ENCODE measurements at places on chromosomes 16 and 17.

GRCh38 chr16:84532291-84532724 is 27.8 kb upstream of the MEAK7 start:
- no peaks in the 10 kb centered on the region for H3K27me3 ChIP-seq
- no peak overlapping the region for H3K4me3 ChIP-seq
- no peaks in the 10 kb centered on the region for H3K36me3 ChIP-seq
- H3K4me1 ChIP-seq = no peaks in the 10 kb centered on the region

- H3K4me3 ChIP-seq = peak within 1 kb of the TSS; percentile 75
- no peak within 1 kb of the TSS for H3K27ac ChIP-seq
- H3K36me3 ChIP-seq = no peaks in the 10 kb centered on the region
- H3K27me3 ChIP-seq = peaks cover 68% of the 10 kb centered on the region
Observed at GRCh38 chr17:35795007-35795870, at the start of gene MMP28. MMP28 (minus strand) TSS chr17:35795641; CDS start chr17:35795377, 264 bp downstream.

- no peak for DNase-seq
- peaks cover 43% of the 10 kb centered on the region for H3K27me3 ChIP-seq
- H3K27ac ChIP-seq = no peak overlapping the region
- no peak overlapping the region for H3K4me3 ChIP-seq
- no peaks in the 10 kb centered on the region for H3K4me1 ChIP-seq
Observed at GRCh38 chr16:27811881-27812280, 251.6 kb downstream of the GSG1L start.

GRCh38 chr16:49410226-49410625 is 36.6 kb downstream of the C16orf78 start:
- DNase-seq = no peak
- peak overlapping the region; percentile 22 for H3K27ac ChIP-seq
- peaks cover 9% of the 10 kb centered on the region for H3K27me3 ChIP-seq
- no peaks in the 10 kb centered on the region for H3K4me1 ChIP-seq

- no peak overlapping the region for H3K27ac ChIP-seq
- H3K4me3 ChIP-seq = no peak overlapping the region
- no peaks in the 10 kb centered on the region for H3K4me1 ChIP-seq
- DNase-seq = no peak
- peaks cover 8% of the 10 kb centered on the region for H3K27me3 ChIP-seq
- H3K36me3 ChIP-seq = no peaks in the 10 kb centered on the region
Observed at GRCh38 chr16:83606486-83607030, 201.2 kb upstream of the HSBP1 start.

- peaks cover 51% of the 10 kb centered on the region for H3K27me3 ChIP-seq
- H3K27ac ChIP-seq = no peak overlapping the region
- peaks cover 1% of the 10 kb centered on the region for H3K36me3 ChIP-seq
- H3K4me1 ChIP-seq = no peaks in the 10 kb centered on the region
- DNase-seq = no peak
Observed at GRCh38 chr16:53031323-53031942, 21.3 kb downstream of the CHD9NB start.

DNA sequence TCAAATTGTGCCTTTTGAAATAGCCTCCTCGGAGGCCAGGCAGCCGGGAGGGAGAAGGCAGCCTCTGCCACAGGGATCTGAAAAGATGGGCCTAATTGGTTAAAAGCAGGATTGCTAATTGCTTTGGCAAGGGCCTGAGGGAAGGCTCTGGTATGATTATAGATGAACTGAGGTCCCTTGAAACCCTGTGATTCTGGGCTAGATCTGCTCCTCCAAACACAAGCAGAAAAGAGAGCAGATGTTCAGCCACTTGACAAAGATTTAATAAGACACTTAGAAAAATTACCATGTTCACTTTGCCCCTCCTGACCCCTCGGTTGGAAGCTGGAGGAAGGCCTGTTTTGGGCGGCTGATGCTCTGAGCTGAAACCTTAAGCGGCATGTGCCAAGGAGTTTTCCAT is 209.5 kb upstream of the MPHOSPH6 start:
- no peaks in the 10 kb centered on the region for H3K27me3 ChIP-seq
- H3K4me3 ChIP-seq = no peak overlapping the region
- no peaks in the 10 kb centered on the region for H3K36me3 ChIP-seq
- no peak overlapping the region for H3K27ac ChIP-seq
- H3K4me1 ChIP-seq = no peaks in the 10 kb centered on the region

GRCh38 chr17:49061524-49061943 is 64.3 kb downstream of the IGF2BP1 start:
- no peaks in the 10 kb centered on the region for H3K36me3 ChIP-seq
- H3K4me3 ChIP-seq = no peak overlapping the region
- no peak for DNase-seq
- no peak overlapping the region for H3K27ac ChIP-seq
- peaks cover 18% of the 10 kb centered on the region for H3K27me3 ChIP-seq

GRCh38 chr16:75318737-75319136 is 67.3 kb upstream of the BCAR1 start:
- DNase-seq = no peak
- no peaks in the 10 kb centered on the region for H3K27me3 ChIP-seq
- H3K36me3 ChIP-seq = no peaks in the 10 kb centered on the region

GRCh38 chr17:45170931-45171337 is 9.3 kb downstream of the HEXIM2 start:
- DNase-seq = no peak
- peak overlapping the region; percentile 54 for H3K4me3 ChIP-seq
- H3K27ac ChIP-seq = peak overlapping the region; percentile 29
- H3K4me1 ChIP-seq = peaks cover 20% of the 10 kb centered on the region
- H3K27me3 ChIP-seq = no peaks in the 10 kb centered on the region

- peak; percentile 77 for DNase-seq
- H3K27ac ChIP-seq = peak overlapping the region; percentile 93
- peak overlapping the region; percentile 98 for H3K4me3 ChIP-seq
- peaks cover 51% of the 10 kb centered on the region for H3K4me1 ChIP-seq
- peaks cover 47% of the 10 kb centered on the region for H3K36me3 ChIP-seq
- H3K27me3 ChIP-seq = no peaks in the 10 kb centered on the region
Observed at GRCh38 chr17:50866950-50867362, 802 bp upstream of the TOB1 start.

GRCh38 chr17:60049936-60050335 is 28.8 kb downstream of the HEATR6 start:
- no peaks in the 10 kb centered on the region for H3K27me3 ChIP-seq
- no peak for DNase-seq
- no peaks in the 10 kb centered on the region for H3K4me1 ChIP-seq
- H3K27ac ChIP-seq = no peak overlapping the region
- H3K4me3 ChIP-seq = no peak overlapping the region

DNA sequence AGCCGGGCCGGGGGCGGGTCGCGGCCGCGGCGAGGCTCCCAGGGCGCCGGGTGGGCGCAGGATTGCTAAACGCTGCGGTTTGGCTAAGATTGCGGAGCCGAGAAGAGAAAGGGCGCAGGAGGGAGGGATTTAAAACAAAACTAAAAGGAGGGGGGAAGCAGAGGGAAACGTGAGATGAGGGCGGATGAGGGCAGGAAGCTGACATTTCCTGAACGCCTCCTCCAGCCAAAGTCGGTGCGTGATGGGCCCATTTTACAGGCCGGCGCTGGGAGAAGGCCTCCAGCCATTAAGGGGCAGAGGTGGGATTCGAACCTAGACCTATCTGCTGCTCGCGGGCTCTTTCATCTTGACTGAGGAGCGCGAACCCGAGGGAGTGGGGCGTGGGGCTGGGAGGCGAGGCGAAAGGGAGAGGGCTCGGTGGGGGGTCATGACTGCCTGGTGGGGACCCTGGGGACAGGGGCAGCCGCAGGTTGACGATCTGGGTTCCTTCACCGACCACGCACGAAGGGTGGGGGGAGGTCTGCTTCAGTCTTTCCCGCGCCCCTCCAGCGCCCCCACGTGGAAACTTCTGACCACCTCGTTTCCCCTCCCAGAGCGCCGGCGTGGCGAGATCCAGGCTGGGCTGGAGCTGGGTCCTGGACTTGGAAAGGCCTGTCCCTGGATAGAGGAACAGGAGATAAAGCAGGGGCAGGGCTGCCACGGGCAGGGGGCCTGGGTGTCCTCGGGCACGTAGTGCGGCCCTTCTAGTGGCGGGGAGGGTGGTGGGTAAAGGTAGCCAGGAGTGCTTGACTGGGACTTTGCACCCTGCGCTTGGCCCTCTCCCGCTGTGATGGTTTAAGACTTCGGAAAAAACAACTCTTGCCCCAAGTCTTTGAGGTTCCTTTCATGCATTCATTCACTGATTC is 3.8 kb upstream of the TAC4 start:
- H3K4me1 ChIP-seq = peaks cover 27% of the 10 kb centered on the region
- peak; percentile 48 for DNase-seq
- H3K27me3 ChIP-seq = no peaks in the 10 kb centered on the region
- H3K4me3 ChIP-seq = peak overlapping the region; percentile 92
- H3K36me3 ChIP-seq = peaks cover 16% of the 10 kb centered on the region

DNA sequence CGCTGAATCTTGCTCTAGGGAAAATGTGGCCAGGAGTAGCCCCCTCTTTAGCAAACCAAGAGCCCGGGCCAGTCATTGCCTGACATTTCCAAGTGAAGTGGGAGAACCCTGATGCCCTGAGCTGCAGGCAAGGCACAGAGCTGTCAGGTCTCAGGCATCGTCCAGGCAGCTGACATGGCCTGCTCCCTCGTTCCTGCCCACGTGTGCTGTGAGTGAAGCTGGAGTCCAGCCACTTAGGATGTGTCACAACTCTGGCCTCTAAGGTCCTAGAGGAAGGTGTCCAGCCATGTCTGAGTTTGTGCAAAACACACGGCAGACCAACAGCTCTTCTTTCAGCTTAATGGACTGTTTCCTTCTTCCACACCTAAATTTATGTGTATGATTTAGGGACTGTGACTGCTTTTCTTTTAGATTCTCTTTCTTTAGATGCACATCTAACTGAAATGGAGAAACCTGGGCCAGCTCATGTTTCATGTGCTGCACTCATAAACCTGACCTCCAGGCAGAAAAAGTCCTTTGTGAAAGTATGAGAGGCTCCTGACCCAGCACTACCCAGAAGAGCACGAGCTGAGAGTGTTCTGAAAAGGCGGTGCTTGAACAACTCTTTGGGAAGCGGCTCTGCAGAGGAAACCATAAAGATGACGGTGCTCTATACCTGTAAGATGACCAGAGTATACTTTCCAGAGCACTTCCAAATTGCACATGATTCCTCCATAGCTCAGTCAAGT is 14.8 kb upstream of the LIMD2 start:
- no peaks in the 10 kb centered on the region for H3K27me3 ChIP-seq
- H3K4me1 ChIP-seq = peaks cover 6% of the 10 kb centered on the region
- H3K36me3 ChIP-seq = peaks cover 17% of the 10 kb centered on the region
- DNase-seq = no peak

Measured in central memory CD8-positive, alpha-beta T cell (primary cell).